Muscle of back (tissue), 13 donors: ENCODE measurements at places on chromosomes 16 and 17.

DNA sequence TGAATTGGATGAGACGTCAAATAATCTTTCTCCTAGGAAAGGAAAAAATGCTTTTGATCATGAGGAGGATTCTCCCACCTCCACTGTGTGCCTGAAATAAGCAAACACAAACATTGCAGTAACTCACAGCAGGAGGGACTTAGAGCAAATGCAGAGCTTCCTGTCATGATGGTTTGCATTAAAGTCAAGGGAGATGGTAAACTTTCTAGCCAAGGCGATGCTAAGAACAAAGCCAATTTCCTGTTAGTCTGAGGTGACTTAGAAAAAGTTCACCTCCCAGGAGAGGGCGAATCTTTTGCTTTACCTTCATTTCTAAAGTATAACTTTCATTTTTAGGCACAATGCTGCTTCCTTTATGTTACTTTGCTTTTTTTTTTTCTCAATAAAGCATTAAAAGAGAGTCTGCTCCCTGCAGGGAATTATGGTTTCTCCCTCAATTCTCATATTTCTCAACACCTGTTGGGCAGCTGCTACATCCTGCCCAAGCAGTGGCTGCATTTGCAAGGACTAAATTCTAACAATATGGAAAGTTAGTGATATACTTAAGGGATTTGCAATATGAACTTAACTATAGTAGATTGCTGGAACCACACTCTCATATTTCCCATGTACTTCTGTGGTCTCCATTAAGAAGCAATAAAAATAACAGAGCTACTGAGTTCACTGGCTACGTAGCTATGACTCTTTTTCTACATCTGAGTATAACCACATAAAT is 175.6 kb downstream of the PCTP start:
- DNase-seq: peak; percentile 16

DNA sequence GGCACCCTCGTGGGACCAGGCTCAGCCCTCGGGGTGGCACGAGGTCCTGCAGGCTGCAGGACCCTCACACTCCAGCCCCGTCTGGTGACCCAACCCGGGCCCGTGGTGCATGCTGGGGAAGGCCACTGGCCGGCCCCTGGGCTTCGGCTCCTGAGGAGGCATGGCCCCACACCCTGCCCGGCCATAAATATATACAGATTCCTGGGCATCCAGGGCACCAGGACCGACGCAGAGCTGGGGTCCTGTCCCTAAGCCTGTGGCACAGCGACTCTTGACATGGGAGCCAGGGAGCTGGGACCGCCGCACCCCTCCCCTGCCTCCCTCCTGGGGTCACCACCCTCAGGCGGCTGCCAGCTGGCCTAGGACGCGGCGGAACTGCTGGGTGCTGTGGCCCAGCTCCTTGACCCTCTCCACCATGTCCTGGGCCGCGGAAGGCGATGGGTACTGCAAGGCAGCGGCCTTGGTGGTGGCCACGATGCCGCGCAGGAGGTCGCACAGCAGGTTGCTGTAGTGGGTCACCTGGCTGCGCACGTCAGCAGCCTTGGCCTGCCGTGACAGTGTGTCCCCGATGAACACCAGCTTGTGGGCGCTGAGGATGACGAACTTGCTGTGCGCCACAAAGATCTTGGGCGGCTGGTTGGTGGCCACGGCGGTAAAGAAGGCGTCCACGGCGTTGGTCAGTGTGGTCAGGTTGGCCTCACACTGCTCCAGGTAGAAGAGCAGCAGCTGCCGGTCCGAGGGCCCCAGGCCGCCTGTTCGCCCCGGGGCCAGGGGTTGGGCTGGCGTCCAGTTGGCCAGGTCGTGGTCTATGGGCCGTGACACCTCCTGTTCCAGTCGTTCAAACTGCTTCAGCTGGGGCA is 10.6 kb downstream of the CTRB1 start:
- DNase-seq: no peak

GRCh38 chr17:58121925-58122324 is 26.3 kb upstream of the OR4D1 start:
- DNase-seq: no peak

- no peak for DNase-seq
These were observed 14.1 kb downstream of the MAPT start for GRCh38 chr17:45908460-45908859.

- DNase-seq: no peak
These were observed 4.0 kb downstream of the SLC35B1 start for GRCh38 chr17:49703557-49704277.

DNA sequence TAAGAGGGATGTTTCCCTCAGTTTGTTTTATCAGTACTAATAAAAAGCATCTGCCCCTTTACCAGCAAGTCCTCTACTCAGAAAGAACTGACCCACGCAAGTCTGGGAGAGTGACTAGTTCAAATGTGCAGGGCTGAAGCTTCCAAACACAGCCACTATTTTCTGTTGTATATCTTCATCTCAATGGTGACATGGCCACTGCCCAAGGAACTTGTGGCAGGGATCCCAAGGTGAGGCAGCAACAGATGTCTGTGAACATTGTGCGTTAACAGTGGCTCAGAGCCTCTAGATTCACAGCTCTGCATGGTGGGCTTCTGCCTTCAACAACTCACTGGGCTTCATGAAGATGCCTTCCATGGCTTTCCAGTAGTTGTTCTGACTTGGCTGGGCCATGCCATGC is 3.7 kb upstream of the BLTP2 start:
- DNase-seq: no peak

- peak; percentile 92 for DNase-seq
These were observed at the start of gene USB1 for GRCh38 chr16:58000706-58001676. TSS of gene USB1 (plus strand) at chr16:58001407. CDS start at chr16:58001484, 77 bp downstream.

- peak; percentile 88 for DNase-seq
These were observed 126.0 kb upstream of the CIBAR2 start for GRCh38 chr16:85238233-85238647.

DNA sequence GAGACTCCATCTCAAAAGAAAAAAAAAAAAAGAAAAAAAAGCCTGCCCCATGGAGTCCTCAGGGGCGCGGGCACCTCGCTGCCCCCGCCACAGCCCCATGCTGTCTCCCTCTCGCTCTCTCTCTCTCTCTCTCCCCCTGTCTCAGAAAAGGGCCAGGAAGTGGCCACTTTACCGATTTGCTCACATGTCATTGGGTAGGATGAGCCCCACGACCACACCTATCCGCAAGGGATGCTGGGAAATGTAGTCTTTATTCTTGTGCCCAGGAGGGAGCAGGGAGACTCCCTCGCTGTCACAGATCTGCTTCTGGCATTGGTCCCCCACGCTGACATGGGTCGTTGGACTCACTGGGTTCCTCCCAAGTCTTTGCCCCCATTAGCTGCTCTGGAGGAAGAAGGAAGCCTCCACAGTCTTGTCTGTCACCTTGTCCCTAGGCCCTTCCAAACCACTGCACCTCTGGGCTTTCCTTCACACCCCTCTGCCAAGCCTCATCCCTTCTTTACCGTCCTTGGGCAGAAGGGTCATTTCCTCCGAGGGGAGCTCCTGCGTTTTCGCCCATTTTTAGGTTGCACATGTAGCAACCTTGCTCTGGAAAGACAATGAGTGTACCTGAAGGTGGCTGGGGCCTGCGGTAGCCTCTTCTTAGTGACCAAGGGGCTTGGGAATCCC is 6.9 kb upstream of the GJD3 start:
- DNase-seq: peak; percentile 7

- DNase-seq: no peak
These were observed 58.6 kb upstream of the SHISA6 start for GRCh38 chr17:11182430-11182829.

- DNase-seq: no peak
These were observed 10.5 kb upstream of the PIP4K2B start for GRCh38 chr17:38809828-38810227.

GRCh38 chr16:17171250-17172143 is 299.3 kb downstream of the XYLT1 start:
- DNase-seq: no peak

DNA sequence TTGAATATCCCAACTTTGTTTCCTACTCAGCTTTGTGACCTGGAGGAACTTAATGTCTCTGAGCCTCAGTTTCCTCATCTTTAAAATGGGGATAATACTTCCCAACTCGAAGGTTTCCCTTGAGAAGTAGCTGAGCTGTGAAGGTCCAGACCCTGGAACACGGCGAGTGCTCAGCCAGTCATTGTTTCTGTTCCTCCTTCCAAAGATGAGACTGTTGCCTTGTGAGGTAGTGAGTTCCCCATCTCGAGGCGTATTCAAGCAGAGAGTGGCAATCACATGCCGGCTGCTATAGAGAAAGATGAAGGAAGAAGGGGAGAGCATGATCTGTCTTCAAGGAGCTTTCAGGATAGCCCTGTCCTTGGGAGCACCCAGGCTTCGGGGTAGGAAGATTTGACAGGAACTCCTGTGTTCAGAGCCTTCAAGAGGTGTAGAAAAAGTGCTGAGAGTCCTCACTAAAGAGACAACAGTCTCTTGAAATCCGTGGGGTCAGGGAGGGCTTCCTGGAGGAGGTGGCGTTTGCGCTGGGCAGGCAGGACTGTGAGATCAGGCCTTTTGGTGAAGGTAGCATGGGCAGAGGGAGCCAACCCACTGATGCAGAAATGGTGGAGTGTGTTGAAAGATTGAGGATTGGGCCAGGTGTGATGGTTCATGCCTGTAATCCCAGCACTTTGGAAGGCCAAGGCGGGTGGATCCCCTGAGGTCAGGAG is 27.2 kb downstream of the SPNS2 start:
- DNase-seq: no peak

DNA sequence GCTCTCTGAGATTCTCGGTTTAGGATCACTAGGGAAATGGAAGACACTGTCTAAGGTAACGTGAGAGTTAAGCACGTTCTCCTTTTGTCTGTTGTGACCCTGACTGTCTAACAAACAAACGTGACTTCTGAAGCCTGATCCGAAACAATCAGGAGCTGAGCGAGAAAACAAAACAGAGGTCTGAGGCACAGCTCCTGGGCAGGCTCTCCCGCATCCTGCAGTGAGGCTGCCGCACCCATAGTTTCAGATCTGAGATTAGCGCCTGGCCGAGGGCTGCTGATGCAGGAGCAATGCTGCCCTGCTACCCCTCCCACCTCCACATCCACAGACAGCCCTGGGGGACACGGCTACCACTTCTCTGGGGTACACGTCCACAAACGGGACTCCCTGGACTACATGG is 46.7 kb downstream of the RNF157 start:
- DNase-seq: no peak

DNA sequence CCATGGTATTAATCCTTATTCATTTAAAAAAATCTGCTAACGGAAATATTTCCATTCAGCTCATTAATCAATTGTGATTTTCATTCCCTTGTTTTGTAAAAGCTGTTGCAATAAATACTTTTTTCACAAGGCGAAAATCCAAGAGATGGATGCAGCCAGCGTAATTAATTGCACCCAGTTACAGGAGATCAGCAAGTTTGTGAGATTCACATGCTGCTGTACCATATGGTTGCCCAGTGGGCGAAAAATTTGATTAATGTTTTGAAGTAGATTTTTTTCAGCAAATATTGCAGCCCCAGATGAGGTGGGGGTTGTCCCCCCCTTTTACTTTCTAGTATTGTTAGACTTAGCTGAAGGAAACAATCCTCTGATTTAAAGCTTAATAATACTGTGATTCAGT is 186.6 kb downstream of the WWOX start:
- DNase-seq: no peak

DNA sequence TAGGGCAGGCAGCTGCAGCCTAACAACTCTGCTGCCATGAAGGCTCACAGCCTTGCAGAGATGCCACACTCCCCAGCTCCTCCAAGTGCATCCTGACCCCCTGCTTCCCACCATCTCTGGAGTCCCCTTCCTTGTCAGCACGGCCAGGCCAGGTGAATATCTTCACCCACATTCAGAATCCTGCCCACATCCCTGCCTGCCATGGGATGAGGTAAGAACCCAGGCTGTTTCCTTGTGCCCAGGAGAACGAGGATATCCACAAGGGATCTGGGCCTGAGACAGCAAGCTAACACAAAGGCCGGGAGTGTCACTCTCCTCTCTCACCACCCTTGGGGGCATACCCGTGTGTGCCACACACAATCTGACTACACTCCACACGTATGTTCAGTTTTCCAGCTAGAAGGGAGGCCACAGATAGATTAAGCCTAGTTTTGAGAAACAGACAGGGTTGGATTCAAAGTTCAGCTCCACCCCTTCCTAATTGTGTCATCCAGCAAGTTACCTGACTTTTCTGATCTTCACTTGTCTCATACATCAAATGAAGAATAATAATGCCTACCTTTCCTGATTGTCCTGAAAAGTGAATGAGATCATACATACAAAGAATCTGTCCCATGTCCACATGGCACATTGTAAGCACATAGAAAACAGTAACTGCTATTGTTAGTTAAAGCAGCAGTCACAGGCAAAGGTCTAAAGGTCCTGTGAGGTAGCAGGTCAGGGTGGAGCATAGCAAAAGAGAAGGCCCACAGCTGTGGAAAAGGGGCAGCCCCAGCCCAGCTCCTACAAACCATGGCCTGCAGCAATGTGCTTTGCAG is 17.4 kb upstream of the SUPT4H1 start:
- DNase-seq: no peak

- no peak for DNase-seq
These were observed 652 bp downstream of the PRAC2 start for GRCh38 chr17:48723423-48724250.

- DNase-seq: no peak
These were observed 13.2 kb downstream of the ATP2A3 start for GRCh38 chr17:3951003-3951402.

GRCh38 chr17:14078027-14078426 is 8.7 kb downstream of the COX10 start:
- DNase-seq: no peak

DNA sequence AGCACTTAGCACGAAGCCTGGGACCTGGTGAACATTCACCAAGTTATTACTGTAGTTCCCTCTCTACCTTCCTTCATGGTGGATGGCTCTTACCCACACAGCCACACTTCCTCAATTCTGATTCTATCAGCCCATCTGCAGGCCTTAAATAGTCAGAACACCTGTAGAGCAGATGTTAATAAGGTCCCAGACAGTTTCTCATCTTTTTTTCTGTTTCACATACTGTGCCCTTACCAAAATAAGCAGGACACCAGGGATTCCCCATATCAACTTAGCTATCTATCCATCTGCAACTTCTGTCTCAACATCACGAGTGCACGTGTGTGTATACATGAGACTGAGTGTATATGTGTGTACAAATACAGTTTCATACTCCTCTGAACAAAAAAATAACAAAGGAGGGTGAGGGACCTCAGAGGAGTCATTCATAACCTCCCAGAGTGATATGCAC is 2.8 kb downstream of the RECQL5 start:
- DNase-seq: no peak

DNA sequence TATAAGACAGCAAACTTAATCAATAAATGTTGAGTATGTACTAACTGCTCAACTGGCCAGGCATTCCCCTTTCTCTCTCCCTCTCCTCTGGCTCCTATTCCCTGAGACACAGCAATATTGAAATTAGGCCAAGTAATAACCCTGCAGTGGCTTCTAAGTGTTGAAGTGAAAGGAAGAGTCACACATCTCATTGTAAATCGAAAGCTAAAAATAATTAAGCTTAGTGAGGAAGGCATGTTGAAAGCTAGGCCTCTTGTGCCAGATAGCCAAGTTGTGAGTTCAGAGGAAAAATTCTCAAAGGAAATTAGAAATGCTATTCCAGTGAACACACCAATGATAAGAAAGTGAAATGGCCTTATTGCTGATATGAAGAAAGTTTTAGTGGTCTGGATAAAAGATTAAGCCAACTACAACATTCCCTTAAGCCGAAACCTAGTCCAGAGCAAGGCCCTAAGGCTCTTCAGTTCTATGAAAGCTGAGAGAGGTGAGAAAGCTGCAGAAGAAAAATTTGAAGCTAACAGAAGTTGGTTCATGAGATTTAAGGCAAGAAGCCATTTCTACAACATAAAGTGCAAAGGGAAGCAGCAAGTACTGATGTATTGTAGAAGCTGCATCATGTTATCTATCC is 35.4 kb upstream of the ABCC11 start:
- DNase-seq: no peak

GRCh38 chr17:76452660-76453430 is at the start of gene UBE2O:
TSS of gene UBE2O (minus strand) at chr17:76453152. CDS start at chr17:76453141, 11 bp downstream.
- DNase-seq: peak; percentile 83

- no peak for DNase-seq
These were observed 8.7 kb upstream of the UBE2G1 start for GRCh38 chr17:4375039-4375748.
